ENCODE measurements at places on chromosomes 3 and 15. TPM values are rescaled to one million over a fixed set of nuclear protein-coding genes. Genes with fewer than 3 reads are reported as not detected.

Gene DGKG
- 0.14 TPM for total RNA-seq

Gene SLCO2A1
- not detected for total RNA-seq

Gene PLA2G4D
- total RNA-seq = not detected

Gene VILL
- total RNA-seq = 11.4 TPM

Gene PLSCR2
- not detected for total RNA-seq

Gene GOLGA6L4
- 1.1 TPM for total RNA-seq

Gene RFTN1
- total RNA-seq = 92.4 TPM

Gene RPUSD2
- 19.3 TPM for total RNA-seq

Gene RBMS3
- total RNA-seq = 5.0 TPM

Gene NDN
- total RNA-seq = 3.6 TPM

Gene SLC12A8
- 1.1 TPM for total RNA-seq

Gene NT5DC2
- total RNA-seq = 76.9 TPM

Gene SCAMP2
- 94.8 TPM for total RNA-seq

Gene LEO1
- total RNA-seq = 35.0 TPM

Gene PLA2G4E
- not detected for total RNA-seq

Gene HTR3E
- total RNA-seq = not detected

Gene FYCO1
- total RNA-seq = 16.5 TPM

Gene NAA80
- total RNA-seq = 20.0 TPM

Gene VPS8
- total RNA-seq = 33.9 TPM

Gene THRB
- not detected for total RNA-seq

Gene SLC7A14
- total RNA-seq = not detected

Gene LEKR1
- total RNA-seq = 0.14 TPM

Gene GP9
- total RNA-seq = not detected

Gene RETNLB
- not detected for total RNA-seq

Gene GADL1
- total RNA-seq = not detected

Gene GPR149
- total RNA-seq = not detected

Gene KCNAB1
- not detected for total RNA-seq

Gene FSIP1
- 0.37 TPM for total RNA-seq

Gene DUOXA2
- not detected for total RNA-seq

Gene TERC
- not detected for total RNA-seq

Gene SEMA3F
- total RNA-seq = 0.14 TPM

Gene LSG1
- total RNA-seq = 59.0 TPM

Gene CLDN18
- not detected for total RNA-seq

Gene FOXB1
- total RNA-seq = 0.68 TPM

Gene CRABP1
- not detected for total RNA-seq

Gene THAP10
- total RNA-seq = not detected

Gene TMEM45A
- total RNA-seq = 0.26 TPM

Gene CFAP161
- total RNA-seq = not detected

Gene CHAC1
- total RNA-seq = 8.4 TPM

Gene C2CD4A
- 0.05 TPM for total RNA-seq

Gene MASP1
- total RNA-seq = not detected

Gene SOX14
- total RNA-seq = not detected

Gene ZNF621
- total RNA-seq = 18.6 TPM

Gene GUCA1C
- not detected for total RNA-seq
